ENCODE measurements at places on chromosomes 11 and 22.

DNA sequence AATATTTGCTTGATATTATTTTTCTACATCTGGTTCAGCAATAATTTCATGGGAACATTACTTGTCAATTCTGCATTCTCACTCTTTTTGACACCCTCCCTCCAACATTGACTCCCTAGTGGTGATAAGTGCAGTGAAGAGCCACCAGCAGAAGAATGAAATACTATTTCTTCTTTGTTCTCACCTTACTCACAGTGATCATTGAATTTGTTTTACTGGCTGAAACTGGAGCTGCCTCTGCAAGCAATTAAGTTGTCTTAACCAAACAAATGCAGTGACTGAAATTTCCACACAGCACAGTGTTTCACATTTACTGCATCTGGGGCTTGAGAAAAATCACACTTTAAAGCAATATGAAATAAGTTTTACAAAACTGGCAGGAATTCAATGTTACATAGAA, 189.8 kb downstream of the JRKL start:
- no peak for DNase-seq

DNA sequence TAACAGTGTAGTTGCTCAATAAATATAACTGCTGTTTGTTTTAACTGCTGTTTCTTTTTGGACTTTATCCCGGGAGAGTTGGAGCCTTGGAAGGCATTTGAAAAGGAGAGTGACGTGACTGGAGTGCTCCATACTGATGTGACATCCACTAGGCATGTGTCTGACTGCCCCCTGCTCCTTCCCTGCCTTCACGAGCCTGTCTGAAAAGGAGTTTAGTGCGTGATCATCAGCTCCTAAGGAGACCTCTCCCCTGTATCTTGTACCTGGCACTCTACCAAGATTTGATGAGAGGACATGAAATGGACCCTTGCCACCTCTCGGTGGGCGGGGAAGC, 22.9 kb downstream of the ZBTB16 start:
- DNase-seq, result no peak

- DNase-seq, result no peak
Observed at GRCh38 chr11:8016440-8016839, 29.3 kb downstream of the EIF3F start.

DNA sequence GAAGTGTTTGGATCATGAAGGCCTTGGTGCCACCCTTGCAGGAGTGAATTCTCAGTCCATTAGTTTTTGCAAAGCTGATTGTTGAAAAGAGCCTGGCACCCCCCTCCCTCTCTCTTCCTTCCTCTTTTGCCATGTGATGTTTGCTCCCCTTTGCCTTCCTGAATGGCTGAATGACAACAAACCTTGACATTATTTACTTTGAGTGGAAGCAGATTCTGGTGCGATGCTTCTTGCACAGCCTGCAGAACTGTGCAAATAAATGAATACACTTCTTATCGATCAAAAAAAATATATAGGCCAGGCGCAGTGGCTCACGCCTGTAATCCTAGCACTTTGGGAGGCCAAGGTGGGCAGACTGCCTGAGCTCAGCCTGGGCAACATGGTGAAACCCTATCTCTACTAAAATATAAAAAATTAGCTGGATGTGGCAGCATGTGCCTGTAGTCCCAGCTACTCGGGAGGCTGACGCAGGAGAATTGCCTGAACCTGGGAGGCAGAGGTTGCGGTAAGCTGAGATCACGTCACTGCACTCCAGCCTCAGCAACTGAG, 2.0 kb upstream of the NARS2 start:
- DNase-seq, result no peak

All from activated CD4-positive, CD25-positive, alpha-beta regulatory T cell treated with anti-CD3 and anti-CD28 coated beads, Interleukin-2, amount 50 U/mL, for 72 hours (primary cell).